ENCODE measurements at places on chromosomes 5 and 9.
A peak's percentile ranks its signal among the peaks of the same experiment; 100 is the strongest.

DNA sequence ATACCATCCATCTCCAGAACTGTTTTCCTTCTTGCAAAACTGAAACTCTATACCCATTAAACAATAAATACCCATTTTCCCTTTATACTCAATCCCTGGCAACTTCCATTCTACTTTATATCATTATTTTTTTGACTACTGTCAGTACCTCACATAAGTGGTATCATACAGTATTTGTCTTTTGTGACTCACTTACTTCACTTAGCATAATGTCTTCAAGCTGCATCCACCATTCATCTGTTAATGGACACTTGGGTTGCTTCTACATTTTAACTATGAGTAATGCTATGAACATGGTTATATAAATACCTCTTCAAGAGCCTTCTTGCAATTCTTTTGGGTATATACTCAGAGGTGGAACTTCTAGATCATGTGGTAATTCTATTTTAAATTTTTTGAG lies 11.6 kb upstream of the TYRP1 start:
- DNase-seq: no peak

- DNase-seq: peak; percentile 39
Measured at GRCh38 chr5:134136771-134137170, 22.3 kb downstream of the TCF7 start.

- DNase-seq: no peak
Measured at GRCh38 chr9:35967042-35967441, 9.1 kb upstream of the OR2S2 start.

DNA sequence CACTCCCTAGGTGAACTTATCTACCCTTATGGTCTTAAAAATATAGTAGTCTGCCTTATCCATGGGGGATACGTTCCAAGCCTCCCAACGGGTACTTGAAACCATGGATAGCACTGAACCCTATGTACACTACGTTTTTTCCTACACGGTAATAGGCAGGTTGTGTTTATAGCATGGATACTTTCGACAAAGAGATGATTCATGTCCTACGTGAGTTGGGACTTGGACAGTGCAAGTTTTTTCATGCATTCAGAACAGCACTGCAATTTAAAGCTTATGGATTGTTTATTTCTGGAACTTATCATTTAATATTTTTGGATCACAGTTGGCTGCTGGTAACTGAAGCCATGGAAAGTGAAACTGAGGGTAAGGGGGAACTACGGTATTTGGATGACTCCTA lies 88.1 kb downstream of the CNTLN start:
- no peak for DNase-seq

- DNase-seq: no peak
Measured at GRCh38 chr5:91052977-91053740, 330.0 kb downstream of the ARRDC3 start.

GRCh38 chr9:86183229-86184137 lies 76.0 kb downstream of the C9orf153 start:
- no peak for DNase-seq

GRCh38 chr5:69257577-69257976 lies 22.9 kb downstream of the CDK7 start:
- no peak for DNase-seq

- peak; percentile 92 for DNase-seq
Measured at GRCh38 chr9:91117959-91118703, 243.6 kb downstream of the AUH start.

GRCh38 chr5:133404724-133405123 lies 207.6 kb downstream of the FSTL4 start:
- no peak for DNase-seq

- no peak for DNase-seq
Measured at GRCh38 chr9:93477397-93477796, 24.0 kb upstream of the FAM120AOS start.

- no peak for DNase-seq
Measured at GRCh38 chr9:105403552-105404248, 44.1 kb upstream of the FSD1L start.

DNA sequence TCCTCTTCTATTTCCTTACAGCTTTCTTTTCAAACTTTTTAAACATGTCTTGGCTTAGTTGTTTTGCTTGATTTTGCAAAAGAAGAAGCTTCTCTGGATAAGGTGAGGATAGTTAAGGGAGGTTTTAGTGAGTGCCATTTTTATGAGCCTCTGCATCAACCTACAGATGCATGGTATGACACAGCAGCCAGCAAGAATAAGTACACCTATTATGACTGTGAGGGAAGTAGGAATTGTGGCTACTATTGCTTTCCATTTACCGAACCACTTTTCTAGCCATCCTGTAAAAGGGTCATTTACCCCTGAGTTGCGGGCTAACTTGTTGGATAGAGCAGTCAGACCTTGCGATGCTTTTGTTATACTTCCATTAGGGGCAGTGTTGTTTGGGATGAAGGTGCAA lies 7.0 kb upstream of the TUT7 start:
- DNase-seq: no peak

All from cardiac septum (tissue), 1 donor.